ENCODE measurements at places on chromosomes 12 and 14.

- no peak for DNase-seq
Measured at GRCh38 chr12:105060715-105061378, 23.4 kb downstream of the ALDH1L2 start.

GRCh38 chr14:37232907-37233481, 35.3 kb downstream of the MIPOL1 start:
- no peak for DNase-seq

DNA sequence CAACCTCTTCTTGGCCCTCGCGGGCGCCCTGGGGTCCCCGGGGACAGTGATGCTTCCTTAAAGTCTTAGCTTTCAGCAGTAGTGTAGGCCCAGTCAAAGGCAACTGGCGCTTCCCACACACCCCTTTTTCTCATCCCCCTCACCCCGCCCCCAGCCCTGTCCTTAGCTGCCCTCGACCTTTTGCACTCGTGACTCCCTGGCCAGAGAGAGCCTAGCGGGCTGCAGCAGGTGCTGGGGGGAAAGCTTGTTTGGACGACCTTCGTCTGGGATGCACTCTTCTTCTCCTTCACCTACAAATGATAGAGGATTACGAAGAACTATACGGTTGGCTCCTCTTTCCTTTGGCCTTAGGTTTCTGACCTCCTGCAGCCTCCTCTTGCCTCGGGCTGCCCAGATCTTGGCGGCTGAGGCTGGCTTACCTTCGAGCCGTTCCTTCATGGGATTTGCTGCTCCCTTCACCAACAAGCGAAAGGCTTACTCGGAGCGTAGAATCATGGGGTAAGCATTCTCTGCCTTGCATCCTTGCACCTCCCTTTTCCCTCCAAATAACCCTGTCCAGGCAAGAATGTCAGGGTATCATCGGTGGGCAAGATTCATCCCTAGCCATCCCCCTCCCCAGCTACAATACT, 815 bp downstream of the COQ10A start:
- peak; percentile 44 for DNase-seq

GRCh38 chr12:113133036-113133435, 2.5 kb downstream of the RASAL1 start:
- no peak for DNase-seq

- no peak for DNase-seq
Measured at GRCh38 chr14:81433378-81433777, 33.3 kb upstream of the STON2 start.

DNA sequence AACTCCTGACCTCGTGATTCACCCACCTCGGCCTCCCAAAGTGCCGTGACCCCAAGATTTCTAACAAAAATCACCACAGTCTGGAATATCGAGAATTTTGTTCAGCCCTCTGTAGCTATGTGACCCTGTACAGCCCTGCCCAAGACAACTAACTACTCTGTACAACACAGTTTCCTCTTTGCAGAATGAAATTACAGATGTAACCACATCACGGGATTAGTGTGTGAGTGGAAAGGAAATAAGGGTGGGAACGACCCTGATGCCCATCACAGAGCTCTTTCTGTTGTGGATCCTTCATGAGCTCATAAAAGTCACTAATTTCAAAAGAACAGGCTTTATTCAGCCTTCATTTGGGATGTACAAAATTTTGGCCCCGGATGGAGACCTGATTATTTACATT, 50.5 kb upstream of the KRR1 start:
- no peak for DNase-seq

GRCh38 chr14:71240866-71241520, 333.7 kb downstream of the PCNX1 start:
- no peak for DNase-seq

GRCh38 chr12:132305560-132305966, 23.8 kb downstream of the GALNT9 start:
- DNase-seq = no peak

DNA sequence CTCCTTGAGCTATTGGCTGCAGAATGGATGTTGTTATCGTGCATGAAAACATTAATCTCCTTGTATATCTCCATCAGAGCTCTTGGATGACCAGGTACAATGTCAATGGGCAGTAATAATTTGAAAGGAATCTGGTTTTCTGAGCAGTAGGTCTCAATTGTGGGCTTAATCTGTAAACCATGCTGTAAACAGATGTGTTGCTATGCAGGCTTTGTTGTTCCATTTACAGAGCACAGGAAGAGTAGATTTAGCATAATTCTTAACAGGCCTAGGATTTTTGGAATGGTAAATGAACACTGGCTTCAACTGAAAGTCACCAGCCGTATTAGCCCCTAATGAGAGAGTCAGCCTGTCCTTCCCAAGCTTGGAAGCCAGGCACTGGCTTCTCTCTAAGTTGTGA, 50.4 kb downstream of the ATG14 start:
- no peak for DNase-seq

All from colonic mucosa (tissue), 4 donors.